ENCODE measurements at places on chromosomes 7 and 10.

DNA sequence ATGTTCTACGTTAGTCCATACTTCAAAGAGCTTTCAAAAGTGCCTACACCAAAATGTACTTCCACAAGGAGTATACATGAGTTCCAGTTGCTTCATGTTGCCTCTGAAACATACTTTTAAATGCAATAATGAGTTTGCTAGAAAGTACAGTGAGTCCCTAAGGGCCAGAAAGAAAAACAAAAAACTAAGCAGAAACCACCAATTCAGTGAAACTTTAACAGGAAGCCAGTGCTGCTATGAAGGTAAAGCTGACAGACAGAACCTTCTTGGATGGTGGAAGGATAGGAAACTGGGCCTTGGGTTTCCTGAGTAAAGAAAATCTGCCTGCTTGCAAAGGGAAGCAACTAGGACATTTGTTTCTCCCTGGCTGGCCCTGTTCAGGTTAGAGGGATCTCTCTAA lies 104.2 kb downstream of the CTTNBP2 start:
- no peak for DNase-seq

GRCh38 chr7:108643136-108643535 lies 73.5 kb downstream of the DNAJB9 start:
- no peak for DNase-seq

DNA sequence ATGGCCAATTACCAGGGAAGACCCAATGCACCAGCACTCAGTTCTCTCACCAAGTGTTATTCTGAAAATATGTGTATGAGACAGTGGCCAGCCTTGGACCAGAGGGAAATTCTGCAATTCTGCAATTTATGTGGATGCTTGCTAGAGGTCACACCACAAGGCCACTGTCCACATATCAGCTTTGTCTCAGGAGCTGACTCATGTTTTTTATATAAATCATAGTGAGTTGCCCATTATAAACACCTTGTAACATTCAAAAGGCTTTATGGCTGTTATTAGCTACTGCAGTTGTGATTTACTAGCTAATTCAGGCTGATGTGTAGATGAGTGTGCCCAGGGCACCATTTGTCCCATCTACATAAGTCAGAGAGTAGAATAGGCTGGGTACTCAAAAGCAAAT lies 649.0 kb downstream of the LRMDA start:
- DNase-seq = no peak

GRCh38 chr10:58925381-58925780 lies 251.1 kb upstream of the PHYHIPL start:
- DNase-seq = no peak

DNA sequence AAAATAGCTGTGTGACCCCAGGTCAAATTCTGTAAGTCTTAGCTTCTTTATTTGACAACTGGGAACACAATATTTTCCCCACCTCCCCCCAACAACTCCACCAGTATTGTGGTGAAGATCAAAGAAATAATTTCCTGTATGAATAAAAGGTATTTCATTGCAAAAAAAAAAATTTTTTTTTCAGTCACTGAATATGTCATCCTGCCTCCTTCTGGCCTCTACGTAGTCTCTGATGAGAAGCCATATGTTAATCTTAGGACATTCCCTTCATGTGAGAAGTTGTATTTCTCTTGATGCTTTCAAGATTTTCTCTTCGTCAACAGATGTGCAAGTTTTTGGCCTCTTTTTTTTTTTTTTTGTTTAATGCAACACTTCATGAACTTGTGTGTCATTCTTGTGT lies 33.0 kb downstream of the ZNF33A start:
- no peak for DNase-seq

DNA sequence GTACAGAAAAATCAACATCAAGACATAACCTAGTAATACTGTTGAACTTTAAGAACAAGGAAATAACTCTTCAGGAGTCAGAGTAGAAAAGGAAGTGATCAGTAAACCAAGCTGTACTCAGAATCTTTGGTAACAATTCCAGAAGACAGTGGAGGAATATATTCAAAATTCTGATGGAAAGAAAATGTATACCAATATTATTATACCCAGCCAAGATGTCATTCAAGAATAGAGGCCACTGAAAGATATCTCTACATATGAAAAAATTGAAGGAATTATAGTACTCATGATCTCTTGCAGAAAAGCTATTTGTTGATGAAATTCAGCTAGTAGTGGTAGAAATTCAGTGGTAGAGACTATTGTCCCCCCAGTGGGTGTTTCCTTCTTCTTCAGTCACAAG lies 182.6 kb upstream of the ZMIZ1 start:
- DNase-seq = no peak

- DNase-seq = no peak
Measured at GRCh38 chr7:27172823-27173510, 1.2 kb downstream of the HOXA10 start.

DNA sequence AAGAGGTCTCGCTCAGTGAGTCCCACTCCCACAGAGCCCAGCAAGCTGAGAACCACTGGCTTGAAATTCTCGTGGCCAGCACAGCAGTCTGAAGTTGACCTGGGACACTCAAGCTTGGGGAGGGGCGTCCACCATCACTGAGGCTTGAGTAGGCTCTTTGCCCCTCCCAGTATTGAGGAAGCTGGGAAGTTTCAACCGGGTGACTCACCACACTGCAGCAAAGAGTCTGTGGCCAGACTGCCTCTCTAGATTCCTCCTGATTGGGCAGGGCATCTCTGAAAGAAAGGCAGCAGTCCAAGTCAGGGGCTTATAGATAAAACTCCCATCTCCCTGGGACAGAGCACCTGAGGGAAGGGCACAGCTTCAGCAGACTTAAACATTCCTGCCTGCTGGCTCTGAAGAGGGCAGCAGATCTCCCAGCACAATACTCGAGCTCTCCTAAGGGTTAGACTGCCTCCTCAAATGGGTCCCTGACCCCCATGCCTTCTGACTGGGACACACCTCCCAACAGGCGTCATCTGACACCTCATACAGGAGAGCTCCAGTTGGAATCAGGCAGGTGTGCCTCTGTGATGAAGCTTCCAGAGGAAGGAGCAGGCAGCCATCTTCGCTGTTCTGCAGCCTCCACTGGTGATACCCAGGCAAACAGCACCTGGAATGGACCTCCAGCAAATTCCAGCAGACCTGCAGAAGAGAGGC lies 970.9 kb upstream of the LRRN3 start:
- no peak for DNase-seq

DNA sequence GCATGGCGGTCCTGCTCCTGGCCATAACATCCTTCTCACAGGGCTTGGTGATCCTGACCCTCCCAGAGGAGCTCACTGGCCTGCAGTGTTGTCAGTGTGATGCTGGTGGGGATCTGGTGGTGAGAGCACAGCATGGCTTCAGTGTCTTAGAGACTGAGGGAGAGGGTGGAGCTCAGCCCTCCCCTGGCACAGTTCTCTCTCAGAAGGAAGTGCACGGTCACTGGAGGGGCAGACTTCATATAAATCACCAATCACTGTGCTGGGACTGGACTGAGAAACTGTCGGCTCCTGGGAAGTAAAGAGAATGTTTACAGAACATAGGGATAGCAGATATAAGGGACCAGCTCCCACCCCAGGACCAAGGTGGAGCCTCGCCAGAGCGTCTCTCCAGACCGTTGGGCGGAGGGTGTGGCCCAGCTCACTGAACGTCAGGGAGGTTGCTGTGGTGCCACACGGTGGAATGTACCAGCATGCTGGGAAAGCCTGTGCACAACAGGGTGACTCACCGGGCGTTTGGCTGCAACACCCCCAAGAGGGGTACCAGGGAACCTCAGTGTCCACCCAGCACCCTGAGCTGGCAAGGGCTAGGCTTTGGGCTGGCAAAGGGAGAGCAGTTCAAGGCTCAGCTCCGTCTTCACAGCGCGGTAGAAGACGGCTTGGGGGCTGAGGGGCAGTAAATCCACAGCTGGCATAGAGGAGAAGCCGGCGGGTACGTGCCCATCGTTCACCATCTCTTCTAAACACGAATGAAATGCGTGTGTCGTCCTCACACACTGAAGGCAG lies 8.8 kb upstream of the GET4 start:
- DNase-seq = no peak

GRCh38 chr10:132829403-132829802 lies 43.5 kb upstream of the NKX6-2 start:
- no peak for DNase-seq

DNA sequence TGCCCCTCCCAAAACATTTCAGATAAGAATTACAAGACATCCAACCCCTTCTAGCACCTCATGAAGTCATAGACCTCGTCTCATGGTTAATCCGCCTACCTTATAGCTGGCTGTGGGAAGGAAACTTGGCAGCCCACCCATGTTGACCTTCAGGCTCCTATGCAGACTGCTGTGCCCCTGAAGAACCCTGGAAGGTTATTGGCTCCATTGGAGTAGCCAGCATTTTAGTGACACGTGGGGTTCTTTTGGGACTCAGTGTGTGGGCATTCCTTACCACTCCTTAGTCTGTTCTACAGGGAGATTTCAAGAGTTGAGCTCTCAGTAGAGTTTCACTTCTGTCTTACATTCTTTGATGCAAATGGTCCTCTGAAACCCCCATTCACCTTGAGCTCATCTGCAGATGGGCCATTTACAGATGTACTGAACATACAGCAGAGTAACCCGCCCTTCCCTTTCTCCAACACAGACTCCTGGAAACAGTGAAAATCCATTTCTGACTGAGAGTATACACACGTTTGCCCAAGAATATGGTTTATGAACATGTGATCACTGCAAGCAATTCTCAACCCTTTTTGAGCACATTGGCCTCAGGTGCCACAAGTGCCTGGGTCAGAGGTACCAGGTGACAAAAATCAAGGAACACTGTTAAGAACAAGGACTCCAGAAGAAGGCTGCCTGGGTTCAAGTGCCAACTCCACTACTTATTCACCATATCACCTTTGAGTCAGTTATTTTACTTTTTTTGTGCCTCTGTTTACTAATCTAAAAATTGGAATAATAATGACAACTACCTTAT lies 54.0 kb upstream of the HECW1 start:
- DNase-seq = no peak

- no peak for DNase-seq
Measured at GRCh38 chr10:44994752-44995530, 5.8 kb upstream of the ZNF22 start.

GRCh38 chr7:108368466-108368865 lies 87.8 kb downstream of the NRCAM start:
- no peak for DNase-seq

- DNase-seq = no peak
Measured at GRCh38 chr7:100891568-100892247, 2.2 kb upstream of the UFSP1 start.

DNA sequence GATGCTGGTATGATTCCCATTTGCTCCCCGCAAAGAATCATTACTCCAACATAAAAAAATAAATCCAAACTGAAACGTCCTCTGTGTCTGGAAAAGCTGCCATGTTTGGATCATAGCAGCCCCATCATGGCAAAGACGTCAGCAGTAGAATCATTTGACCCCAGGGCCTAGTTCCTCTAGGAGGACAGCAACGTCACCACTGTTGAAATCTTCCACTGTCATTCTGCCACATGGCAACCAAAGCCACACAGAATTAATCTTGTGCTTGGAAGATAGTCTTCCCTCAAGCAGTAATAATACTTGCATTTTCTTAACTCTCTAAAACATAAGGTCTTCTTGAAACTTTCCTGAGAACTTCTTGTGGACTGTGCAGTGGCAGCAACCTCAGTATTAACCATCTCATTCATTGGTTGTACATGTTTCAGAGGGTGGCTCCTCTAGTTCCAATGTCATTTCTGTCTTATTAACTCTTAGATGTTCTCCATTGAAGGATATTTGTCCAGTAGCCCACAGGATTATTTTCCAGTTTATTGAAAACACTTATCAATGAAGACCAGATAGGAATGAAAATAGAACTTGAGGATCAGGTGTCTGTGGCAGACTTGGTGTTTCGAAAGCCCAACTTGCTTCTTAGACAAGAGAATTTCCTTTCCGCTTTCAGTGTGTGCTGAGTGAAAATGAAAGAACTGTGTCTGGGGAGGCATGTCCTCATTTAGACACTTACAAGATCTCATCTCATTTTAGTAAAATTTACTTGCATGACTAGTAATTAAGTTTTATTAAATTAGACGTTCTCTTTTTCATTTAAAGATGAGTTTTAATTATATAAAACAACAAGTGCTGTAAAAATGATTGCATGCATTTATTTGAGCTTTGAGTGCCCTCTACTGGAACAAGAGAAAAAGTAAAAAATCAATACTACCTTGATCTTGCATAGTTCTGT lies 28.9 kb upstream of the INHBA start:
- DNase-seq = no peak
